Activated CD8-positive, alpha-beta memory T cell treated with anti-CD3 and anti-CD28 coated beads for 48 hours (primary cell): ENCODE measurements at places on chromosomes 6 and 20.

- no peak for DNase-seq
These were observed 287.7 kb upstream of the STXBP5 start for GRCh38 chr6:146916435-146917025.

DNA sequence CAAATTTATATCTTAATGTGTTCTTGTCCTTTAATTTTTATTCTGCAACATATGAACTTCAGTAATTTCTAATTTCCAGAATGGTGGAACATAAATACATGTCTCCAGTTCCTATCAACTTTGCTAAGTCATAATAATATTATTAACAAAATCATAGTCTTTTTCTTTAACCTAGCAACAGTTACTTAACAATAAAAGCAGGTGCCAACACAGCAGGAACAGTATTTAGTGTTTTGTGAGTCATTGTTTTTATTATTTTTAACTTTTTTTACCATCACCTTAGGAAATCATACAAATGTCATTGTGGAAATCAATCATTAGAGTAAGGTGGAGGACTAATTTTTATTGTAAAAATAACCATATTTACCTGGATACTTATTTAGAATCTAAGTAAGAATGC lies 133.5 kb downstream of the PLCB1 start:
- DNase-seq, result no peak

GRCh38 chr6:119426619-119427018 lies 77.1 kb upstream of the MAN1A1 start:
- DNase-seq, result no peak

GRCh38 chr20:16714751-16715150 lies 15.1 kb upstream of the SNRPB2 start:
- DNase-seq, result no peak

DNA sequence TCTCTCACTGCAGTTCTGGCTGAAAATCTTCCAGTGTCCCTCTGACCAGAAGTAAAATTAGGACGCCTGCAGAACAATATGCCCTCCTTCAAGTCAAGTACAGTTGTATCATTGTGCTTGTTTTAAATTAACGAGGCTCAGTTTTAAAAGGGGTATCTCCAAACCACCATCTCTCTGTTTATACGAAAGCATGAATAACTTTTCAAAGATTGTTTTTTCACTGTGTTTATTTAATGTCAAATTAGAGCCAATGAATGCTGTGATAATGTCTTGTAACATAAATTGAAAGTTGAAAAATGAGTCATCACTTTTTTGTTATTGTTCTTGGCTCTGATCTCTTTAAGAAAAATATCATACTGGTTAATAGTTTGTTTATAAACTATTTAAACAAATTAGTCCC lies 230.7 kb upstream of the THEMIS start:
- no peak for DNase-seq

DNA sequence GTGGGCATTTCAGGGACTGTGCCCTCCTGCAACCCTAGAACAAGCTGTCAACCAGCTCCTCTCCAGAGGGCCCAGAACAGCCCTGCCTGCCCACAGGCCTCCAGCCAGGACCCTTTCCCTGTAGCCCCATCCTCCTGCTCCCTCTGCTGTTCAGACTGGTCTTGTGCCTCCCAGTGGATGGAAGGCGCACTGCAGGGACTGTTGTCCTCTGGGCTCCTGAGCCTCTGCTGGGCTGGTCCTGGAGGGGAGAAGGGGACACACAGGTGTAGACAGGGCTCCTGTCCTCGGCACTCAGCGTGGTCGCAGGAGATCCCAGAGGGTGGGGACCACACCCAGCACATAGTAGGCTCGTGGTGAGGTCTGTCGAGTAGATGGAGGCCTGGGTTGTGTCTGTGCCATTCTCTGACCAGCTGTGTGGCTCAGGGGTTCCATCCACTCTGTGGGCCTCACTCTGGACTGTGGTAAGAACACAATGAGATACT lies 11.5 kb downstream of the ITPR3 start:
- peak; percentile 33 for DNase-seq
